Activated CD4-positive, CD25-positive, alpha-beta regulatory T cell treated with anti-CD3 and anti-CD28 coated beads, Interleukin-2, amount 50 U/mL, for 72 hours (primary cell): ENCODE measurements at places on chromosomes 3 and 15.

DNA sequence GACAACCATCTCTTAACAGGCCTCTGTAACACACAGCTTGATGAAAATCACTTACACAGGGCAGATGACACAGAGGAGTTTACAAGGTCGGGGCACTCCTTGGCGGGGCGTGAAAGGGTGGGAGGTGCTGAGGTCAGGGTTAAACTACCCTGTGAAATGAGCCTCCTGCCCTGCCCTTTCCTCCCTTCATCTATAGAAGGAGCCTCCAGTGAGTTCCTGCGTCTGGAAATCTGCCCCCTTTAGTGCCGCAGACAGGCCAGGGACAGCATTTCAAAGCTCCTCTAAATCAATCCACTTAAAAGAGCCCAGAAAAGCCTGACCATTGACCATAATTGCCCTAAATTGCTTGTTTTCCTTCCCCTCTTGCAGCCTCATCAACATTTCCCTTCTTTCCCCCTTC, 1.9 kb downstream of the ROBO1 start:
- no peak for DNase-seq

- no peak for DNase-seq
Observed at GRCh38 chr3:107269136-107269535, 108.1 kb upstream of the CCDC54 start.

DNA sequence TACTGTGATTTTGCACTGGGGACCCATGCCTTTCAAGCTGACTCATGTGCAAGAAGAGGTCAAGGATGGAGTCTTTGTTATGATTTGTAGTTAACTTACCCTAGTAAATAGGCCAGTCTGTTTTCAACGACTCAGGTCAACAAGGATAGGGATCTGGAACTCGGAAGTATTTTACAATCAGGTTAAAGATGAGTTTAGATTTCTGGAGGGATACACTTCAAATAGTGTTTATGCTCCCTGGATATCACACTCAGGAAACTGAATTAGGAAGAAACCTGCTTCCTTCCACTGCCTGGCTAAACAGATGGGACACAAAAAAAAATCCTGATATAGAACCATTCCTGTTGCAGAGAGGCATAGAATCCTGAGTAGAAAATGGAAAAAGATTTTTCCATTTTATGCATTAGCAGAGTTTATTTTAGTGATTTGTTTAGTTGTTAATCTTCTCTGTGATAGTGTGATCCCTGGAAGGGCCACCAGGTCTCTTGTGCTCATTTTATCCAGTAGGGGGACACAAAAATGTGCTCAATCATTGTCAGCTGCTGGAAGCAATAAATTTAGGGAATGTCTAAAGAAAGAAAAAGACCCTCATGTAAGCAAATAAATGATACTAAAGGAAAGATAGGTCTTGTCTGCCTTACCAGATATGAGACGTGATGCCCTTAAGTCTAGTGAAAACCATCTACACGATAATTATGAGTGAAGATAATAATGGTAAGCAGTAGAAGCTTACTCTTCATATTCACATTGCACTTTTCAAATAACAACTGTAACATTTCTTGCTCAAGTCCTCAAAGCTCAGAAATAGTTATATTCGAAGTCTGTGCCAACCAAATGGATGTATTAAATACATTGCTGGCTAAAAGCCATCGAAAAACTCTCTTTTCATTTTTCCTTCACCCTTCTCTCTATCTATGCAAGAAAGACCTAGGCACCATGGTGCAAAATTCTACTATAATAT, 452.1 kb upstream of the KCNMB2 start:
- no peak for DNase-seq

GRCh38 chr3:151203051-151203420, at the start of gene GPR171:
GPR171 (minus strand) TSS chr3:151203216; CDS start chr3:151199386, 3,830 bp downstream.
- no peak for DNase-seq

DNA sequence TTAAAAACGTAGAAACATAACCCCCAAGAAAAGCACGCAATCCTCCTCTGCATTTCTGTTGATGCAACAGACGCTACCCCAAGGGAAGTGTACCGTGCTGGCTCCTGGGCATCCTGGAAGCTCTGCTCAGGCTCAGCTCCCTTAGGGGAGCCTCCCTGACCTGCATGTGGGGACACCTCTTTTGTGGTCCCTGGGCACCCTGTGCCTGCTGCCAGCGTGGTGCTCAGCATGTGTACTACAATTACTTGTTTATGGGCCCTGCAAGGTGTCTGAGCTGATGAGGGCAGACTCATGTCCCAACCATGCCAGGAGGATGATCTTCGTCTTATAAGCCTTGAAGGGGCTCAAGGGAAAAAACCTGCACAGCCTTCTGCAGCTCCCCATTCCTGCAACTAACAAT, 18.3 kb downstream of the EHD4 start:
- no peak for DNase-seq

DNA sequence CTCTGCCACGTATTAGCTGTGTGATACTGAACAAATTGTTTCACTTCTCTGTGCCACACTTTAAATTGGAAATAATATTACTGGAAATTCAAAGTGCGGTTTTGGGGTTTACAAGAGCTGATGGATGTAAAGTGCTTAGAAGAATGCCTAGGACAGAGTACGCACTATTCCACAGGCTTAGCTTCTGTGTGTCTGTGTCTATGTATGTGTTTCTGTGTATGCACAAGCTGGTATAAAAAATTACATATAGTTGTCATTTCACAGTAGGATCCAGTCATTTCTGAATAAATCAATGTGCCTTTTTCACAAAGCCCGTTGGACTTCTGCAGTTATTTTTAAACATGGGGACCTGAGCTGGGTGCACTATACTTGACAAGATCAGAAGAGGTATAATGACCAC, 370.4 kb downstream of the TUSC7 start:
- DNase-seq, result no peak

- no peak for DNase-seq
Observed at GRCh38 chr3:55158345-55158744, 230.5 kb upstream of the LRTM1 start.

GRCh38 chr15:43954181-43954621, 127.4 kb downstream of the WDR76 start:
- DNase-seq, result no peak

- no peak for DNase-seq
Observed at GRCh38 chr3:129352650-129353588, 74.2 kb downstream of the HMCES start.

DNA sequence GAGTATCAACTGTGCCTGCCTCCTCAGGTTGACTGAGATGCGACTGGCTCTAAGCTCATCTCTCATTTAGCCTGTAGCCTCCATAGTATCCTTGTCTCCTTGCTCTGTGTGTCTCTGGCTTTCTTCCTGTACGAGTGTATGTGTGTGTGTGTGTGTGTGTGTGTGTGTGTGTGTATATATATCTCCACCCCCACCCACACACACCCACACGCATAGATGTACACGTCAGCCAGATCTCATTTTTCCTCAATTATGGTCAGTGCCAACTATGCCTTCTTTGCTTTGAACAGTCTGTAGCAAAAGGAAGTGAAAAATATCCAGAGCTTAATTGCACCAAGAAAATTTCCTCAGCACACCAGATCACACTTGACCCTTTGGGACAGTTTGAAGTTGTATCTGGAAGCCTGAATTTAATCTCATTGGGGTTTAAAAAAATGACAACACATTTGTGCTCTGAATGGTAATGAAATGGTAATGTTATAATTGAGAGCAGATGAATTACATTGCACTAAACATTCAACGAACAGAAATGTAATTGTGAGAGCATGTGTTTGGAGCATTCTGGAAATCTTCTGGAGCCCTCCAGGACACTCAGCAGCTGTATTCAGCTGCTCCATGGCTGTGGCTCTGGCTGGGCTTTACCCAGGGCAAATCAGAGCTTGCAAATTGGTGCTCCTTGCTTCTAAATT, 63.6 kb downstream of the RYR3 start:
- no peak for DNase-seq

- no peak for DNase-seq
Observed at GRCh38 chr3:156424758-156425157, 130.2 kb downstream of the SSR3 start.

DNA sequence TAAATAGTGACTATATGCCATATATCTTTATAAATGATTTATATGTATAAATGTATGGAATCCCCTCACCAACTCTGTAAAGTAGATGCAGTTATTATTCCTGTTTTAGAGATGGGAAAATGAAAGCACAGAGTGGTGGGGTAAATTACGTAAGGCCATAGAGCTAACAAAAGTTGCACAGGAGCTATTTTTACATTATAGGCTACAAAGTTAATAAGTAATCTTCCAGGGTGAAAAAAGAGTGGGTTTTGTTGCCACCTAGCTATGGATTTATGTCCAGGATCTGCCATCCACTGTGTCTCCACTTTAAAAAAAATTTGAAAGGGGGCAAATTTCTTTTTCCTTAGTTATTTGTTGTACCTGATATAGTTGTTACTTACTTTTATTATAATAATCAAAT, 235.7 kb downstream of the MCTP2 start:
- no peak for DNase-seq

DNA sequence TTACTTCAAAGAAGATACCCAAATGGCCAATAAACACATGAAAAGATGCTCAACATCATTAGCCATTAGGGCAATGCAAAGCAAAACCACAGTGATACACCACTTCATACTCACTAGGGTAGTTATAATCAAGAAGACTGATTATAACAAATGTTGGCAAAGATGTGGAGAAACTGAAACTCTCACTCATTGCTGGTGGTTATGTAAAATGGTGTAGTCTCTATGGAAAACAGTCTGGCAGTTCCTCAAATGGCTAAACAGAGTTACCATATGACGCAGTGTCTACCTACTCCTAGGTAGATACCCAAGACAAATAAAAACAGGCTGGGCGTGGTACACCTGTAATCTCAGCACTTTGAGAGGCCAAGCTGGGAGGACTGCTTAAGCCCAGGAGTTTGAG, 3.5 kb upstream of the ZFAND6 start:
- no peak for DNase-seq

DNA sequence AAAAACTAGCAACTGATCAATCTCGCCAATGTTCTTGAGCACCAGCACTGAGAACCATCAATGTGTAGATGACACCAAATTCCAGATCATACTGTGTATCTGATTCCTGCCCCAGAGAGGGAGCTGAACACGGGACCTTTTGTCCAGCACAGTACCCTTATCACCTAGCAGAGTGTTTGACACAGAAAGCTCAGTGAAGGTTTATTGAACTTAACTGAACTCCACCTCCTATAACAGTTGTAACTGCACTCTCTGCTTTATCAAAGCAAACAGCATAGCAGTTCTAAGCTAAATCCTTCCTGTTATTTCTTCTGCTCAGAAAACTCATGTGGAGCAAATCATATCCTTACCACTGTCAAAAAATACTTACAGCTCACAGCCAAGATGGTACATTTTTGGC, 183.4 kb upstream of the SLCO3A1 start:
- DNase-seq, result no peak

GRCh38 chr15:80989081-80989517, 520 bp downstream of the MESD start:
- no peak for DNase-seq

DNA sequence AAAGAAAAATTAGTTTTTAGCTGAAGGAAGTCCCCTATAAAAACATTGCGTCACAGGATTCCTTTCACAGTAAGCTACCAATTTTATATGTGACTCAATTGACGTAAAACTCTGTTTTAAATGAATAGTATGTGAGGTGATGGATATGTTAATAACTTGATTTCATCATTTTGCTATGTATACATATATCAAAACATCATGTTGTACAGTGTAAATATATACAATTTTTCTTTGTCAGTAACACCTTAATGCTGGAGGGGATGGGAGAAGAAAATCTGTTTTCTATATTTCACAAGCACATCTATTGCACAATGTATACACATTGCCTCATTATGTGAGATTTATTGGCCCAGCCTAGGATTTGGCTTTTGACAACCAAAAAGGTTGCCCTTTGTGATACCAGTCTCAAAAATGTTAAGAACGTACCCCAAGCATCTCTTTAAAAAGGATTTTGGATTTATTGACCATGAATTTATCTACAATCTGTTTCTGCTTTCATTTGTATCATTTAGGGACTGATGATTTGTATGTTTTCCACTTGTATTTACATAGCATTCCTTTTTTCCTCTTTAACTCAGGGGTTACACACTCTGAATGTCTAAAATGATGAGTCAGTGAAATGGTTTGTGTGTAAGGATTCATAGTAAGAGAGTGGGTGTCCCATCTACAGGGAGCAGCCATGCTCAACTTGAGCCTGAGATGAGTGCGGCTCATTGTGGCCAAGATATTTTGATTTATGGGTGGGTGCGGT, 62.6 kb downstream of the CRTC3 start:
- DNase-seq, result no peak

GRCh38 chr15:51075826-51076523, 18.7 kb downstream of the TNFAIP8L3 start:
- no peak for DNase-seq

DNA sequence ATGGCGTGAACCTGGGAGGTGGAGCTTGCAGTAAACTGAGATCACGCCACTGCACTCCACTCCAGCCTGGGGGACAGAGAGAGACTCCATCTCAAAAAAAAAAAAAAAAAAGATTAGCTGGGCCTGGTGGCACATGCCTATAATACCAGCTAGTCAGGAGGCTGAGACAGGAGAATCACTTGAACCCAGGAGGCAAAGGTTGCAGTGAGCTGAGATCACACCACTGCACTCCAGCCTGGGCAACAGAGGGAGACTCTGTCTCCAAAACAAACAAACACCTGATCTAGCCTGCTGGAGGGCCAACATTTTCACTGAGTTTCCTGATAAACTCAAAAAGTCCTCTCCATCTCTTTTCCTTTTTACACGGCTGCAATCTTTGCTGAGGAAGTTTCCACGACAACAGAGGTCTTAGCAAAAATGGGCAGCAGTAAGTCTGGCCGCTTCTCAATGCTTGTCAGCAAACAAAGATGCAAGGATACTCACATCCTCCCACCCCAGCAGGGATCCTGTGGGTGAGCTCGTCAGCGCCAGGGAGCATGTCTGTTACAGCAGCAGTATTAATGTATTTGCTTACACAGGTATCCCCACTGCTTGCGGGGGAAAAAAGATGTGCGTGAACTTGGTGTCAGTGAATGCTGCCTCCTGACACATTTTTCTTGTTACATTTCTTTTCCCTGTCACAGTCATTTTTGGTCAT, 21.0 kb upstream of the CCDC174 start:
- no peak for DNase-seq

- DNase-seq, result no peak
Observed at GRCh38 chr15:52076889-52077781, 35.4 kb downstream of the BCL2L10 start.

- no peak for DNase-seq
Observed at GRCh38 chr3:28504976-28505375, 156.4 kb upstream of the AZI2 start.

DNA sequence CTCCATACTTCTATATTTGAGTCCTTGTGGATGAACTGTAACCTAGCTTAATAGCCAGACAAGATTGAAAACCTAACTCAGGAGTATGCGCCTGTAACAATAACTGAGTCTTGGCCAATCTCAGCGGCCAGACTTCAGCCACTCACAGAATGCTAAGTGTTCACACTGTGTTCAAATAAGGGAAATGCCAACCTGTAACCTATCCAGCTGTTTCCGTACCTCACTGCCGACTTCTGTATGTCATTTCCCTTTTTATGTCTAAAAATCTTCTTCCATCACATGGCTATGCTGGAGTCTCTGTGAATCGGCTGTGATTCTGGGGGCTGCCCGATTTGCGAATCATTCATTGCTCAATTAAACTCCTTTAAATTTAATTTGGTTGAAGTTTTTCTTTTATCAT, 169.2 kb downstream of the NFKBIZ start:
- DNase-seq, result no peak
